Kidney epithelial cell (primary cell): ENCODE measurements at places on chromosomes 1 and 21. TPM values are rescaled to one million over a fixed set of nuclear protein-coding genes. Genes with fewer than 3 reads are reported as not detected.

FAM151A gene
- total RNA-seq: not detected in 2 replicates

KCTD3 gene
- total RNA-seq: 16.6 and 16.9 TPM in 2 replicates

KCNK2 gene
- total RNA-seq: not detected in 2 replicates

MRPS6 gene
- 32.8 and 34.9 TPM in 2 replicates for total RNA-seq

ATP6V1G3 gene
- total RNA-seq: not detected in 2 replicates

MT1HL1 gene
- not detected in 2 replicates for total RNA-seq

LCA5L gene
- 2.0 and 4.4 TPM in 2 replicates for total RNA-seq

TCEANC2 gene
- 2.5 and 3.6 TPM in 2 replicates for total RNA-seq

FCRL6 gene
- total RNA-seq: not detected in 2 replicates

ADAMTS1 gene
- 27.1 and 32.9 TPM in 2 replicates for total RNA-seq

CFAP45 gene
- total RNA-seq: 0.21 and 2.0 TPM in 2 replicates

KCNJ9 gene
- total RNA-seq: not detected in 2 replicates

CYP4A11 gene
- total RNA-seq: not detected in 2 replicates

RASSF5 gene
- 4.0 and 4.2 TPM in 2 replicates for total RNA-seq

KTI12 gene
- 13.0 and 19.9 TPM in 2 replicates for total RNA-seq
